ENCODE measurements at places on chromosomes 3 and 15. TPM values are rescaled to one million over a fixed set of nuclear protein-coding genes. Genes with fewer than 3 reads are reported as not detected.

FGF12 gene
- total RNA-seq, result 1.8 TPM

C3orf38 gene
- 20.9 TPM for total RNA-seq

DNA sequence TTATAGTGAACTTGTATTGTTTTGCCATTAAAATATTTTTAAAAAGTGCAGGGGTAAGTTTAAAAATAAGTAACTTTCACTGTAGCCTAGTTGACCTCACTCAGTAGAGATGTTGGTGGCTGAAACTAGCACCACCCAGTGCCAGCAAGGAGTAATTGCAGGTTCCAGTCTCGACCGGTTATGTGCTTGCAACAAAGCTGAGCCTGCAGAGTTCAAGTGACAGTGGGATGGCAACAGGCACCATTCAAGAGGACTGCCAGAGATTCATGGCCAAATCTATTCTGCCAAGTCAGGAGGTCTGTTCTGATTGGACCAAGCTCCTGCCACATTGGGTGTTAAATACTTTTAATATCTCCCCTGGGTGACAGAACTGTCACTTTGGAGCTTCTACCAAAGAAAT, 2.7 kb downstream of the ADAMTS7 start:
- H3K4me1 ChIP-seq, result no peaks in the 10 kb centered on the region
- no peaks in the 10 kb centered on the region for H3K27me3 ChIP-seq
- DNase-seq, result no peak
- H3K36me3 ChIP-seq, result no peaks in the 10 kb centered on the region
- no peak overlapping the region for H3K4me3 ChIP-seq

PLCB2 gene
- total RNA-seq, result 37.2 TPM

DNA sequence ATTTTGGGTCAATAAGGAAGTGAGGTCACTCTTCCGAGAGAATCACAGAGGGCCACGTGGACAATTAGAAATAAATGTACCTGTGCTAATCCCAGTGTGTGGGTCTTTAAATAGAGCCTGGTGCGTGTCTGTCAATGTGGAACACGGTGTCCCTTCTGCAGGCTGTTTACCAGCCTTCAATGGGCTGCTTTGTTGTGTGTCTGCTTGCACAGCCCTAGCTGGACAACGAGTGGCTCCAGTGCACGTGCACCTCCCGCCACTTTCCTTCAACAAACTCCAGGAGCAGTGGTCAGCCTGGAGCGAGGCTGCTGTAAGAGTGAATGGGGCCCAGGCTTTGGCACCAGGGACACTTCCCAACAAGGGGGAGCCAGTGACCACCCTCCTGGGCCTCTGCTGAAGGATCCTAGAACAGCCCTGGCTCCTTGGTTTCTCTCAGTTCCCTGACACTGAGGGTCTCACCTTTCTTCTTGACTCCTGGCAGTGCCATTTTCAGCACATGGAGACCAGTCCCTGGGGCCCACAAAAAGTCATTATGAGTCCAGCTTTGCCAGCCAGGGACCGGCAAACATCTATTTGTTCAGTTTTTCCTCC, 76.1 kb downstream of the ISG20 start:
- H3K27me3 ChIP-seq, result no peaks in the 10 kb centered on the region
- no peaks in the 10 kb centered on the region for H3K4me1 ChIP-seq
- no peak overlapping the region for H3K27ac ChIP-seq
- DNase-seq, result no peak
- H3K36me3 ChIP-seq, result no peaks in the 10 kb centered on the region
- no peak overlapping the region for H3K4me3 ChIP-seq

SLC22A13 gene
- total RNA-seq, result 0.16 TPM

UBA7 gene
- 102 TPM for total RNA-seq

- no peaks in the 10 kb centered on the region for H3K27me3 ChIP-seq
- no peak overlapping the region for H3K4me3 ChIP-seq
- H3K27ac ChIP-seq, result no peak overlapping the region
- H3K36me3 ChIP-seq, result no peaks in the 10 kb centered on the region
- DNase-seq, result no peak
- no peaks in the 10 kb centered on the region for H3K4me1 ChIP-seq
These were observed 219.4 kb upstream of the THBS1 start for GRCh38 chr15:39361497-39361896.

SOX14 gene
- total RNA-seq, result not detected

FBXO40 gene
- total RNA-seq, result not detected

- DNase-seq, result no peak
- H3K36me3 ChIP-seq, result no peaks in the 10 kb centered on the region
- H3K4me3 ChIP-seq, result no peak overlapping the region
- no peaks in the 10 kb centered on the region for H3K4me1 ChIP-seq
These were observed 369.3 kb upstream of the TRIM42 start for GRCh38 chr3:140308535-140308934.

- peak; percentile 92 for DNase-seq
- no peaks in the 10 kb centered on the region for H3K27me3 ChIP-seq
- H3K4me1 ChIP-seq, result no peaks in the 10 kb centered on the region
- H3K4me3 ChIP-seq, result no peak overlapping the region
- H3K27ac ChIP-seq, result no peak overlapping the region
These were observed 158.5 kb upstream of the TPM1 start for GRCh38 chr15:62883938-62884479.

DNA sequence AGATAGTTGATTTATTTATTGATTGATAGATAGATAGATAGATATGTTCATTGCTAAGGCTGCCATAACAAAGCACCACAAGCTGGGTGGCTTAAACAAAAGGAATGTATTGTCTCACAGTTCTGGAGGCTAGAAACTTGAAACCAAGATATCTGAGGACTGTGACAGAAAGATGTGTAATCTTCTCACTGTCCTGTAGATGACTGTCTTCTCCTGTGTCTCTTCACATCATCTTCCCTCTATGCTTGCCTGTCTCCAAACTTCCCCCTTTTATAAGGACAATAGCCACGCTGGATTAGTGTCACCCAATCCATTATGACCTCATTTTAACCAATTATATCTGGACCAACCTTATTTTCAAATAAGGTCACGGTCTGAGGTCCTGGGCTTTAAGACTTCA, 40.9 kb downstream of the GNB4 start:
- no peaks in the 10 kb centered on the region for H3K27me3 ChIP-seq
- DNase-seq, result no peak
- no peaks in the 10 kb centered on the region for H3K4me1 ChIP-seq
- H3K36me3 ChIP-seq, result no peaks in the 10 kb centered on the region

DNA sequence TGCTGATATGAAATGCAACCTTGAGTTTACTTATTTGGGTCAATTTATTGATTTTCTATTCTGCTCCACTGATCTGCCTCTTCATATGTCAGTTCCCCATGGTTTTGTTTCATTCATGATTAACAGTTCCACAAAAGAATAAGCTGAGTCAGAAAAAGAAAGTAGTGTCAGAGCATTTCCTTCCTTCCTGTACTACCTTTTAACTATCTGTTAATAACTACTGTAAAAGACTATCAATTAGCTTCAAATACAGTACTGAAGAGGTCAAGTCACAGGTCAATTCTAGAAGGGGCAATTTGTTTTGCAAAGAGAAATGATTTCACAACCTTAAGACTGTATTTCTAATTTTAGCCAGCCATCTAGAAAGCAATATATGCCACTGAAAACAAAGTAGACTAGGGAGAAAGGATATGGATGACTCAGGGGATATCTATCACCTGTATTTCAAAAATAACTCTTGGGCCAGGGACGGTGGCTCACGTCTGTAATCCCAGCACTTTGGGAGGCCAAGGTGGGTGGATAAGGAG, 129.5 kb downstream of the TFDP2 start:
- no peaks in the 10 kb centered on the region for H3K36me3 ChIP-seq
- no peak overlapping the region for H3K4me3 ChIP-seq
- no peak overlapping the region for H3K27ac ChIP-seq
- H3K4me1 ChIP-seq, result no peaks in the 10 kb centered on the region
- DNase-seq, result no peak
- H3K27me3 ChIP-seq, result no peaks in the 10 kb centered on the region

DNA sequence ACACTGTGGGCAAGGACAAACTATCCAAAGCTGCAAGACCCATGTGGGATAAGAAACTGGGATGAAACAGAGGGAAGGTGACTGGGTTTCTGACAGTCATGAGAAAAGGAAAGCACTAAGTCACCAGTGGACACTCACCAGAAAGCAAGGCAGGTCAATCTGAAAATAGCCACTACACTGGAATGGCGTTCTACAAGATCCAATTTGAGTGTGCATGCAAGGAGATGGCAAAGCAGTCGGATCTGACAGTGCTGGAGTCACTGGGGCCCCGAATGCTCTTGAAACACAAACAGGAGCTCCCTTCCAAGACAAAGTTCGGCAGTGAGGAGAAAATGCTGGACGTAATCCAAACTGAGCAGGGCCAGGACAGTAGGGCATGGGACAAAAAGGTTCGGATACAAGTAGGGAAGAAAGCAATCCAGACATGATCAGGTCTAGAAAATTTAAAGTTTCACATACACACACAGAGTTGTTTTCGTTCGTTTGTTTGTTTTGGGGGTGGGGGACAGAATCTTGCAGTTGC, 95.5 kb downstream of the EOMES start:
- DNase-seq, result no peak
- H3K27ac ChIP-seq, result no peak overlapping the region
- no peaks in the 10 kb centered on the region for H3K27me3 ChIP-seq
- no peaks in the 10 kb centered on the region for H3K4me1 ChIP-seq
- H3K4me3 ChIP-seq, result no peak overlapping the region

GRCh38 chr15:42413920-42414319, 54.6 kb downstream of the CAPN3 start:
- H3K27ac ChIP-seq, result no peak overlapping the region
- DNase-seq, result no peak
- H3K4me3 ChIP-seq, result no peak overlapping the region
- H3K4me1 ChIP-seq, result no peaks in the 10 kb centered on the region

DNA sequence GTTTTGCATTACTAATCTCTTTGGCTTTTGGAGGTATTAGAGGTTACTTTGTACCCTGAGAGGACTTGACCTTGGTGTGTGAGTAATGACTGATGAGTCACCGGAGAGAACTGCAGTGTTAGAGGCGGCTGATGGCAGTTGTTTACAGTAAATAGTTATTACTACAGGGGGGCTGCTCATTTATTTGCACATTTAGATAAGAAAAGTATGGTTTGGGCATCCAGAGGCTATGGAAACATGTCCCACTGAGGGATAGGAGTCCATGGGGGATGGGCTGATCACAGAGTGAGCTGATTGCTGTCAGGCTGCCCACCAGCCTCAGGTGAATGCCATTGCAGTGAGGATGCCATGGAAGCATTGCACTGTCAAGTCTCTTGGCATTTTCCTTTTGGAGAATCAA, 17.3 kb upstream of the STAC start:
- H3K27me3 ChIP-seq, result no peaks in the 10 kb centered on the region
- H3K4me1 ChIP-seq, result no peaks in the 10 kb centered on the region
- H3K27ac ChIP-seq, result no peak overlapping the region
- no peak for DNase-seq
- H3K36me3 ChIP-seq, result no peaks in the 10 kb centered on the region

GPR62 gene
- 0.09 TPM for total RNA-seq

DNA sequence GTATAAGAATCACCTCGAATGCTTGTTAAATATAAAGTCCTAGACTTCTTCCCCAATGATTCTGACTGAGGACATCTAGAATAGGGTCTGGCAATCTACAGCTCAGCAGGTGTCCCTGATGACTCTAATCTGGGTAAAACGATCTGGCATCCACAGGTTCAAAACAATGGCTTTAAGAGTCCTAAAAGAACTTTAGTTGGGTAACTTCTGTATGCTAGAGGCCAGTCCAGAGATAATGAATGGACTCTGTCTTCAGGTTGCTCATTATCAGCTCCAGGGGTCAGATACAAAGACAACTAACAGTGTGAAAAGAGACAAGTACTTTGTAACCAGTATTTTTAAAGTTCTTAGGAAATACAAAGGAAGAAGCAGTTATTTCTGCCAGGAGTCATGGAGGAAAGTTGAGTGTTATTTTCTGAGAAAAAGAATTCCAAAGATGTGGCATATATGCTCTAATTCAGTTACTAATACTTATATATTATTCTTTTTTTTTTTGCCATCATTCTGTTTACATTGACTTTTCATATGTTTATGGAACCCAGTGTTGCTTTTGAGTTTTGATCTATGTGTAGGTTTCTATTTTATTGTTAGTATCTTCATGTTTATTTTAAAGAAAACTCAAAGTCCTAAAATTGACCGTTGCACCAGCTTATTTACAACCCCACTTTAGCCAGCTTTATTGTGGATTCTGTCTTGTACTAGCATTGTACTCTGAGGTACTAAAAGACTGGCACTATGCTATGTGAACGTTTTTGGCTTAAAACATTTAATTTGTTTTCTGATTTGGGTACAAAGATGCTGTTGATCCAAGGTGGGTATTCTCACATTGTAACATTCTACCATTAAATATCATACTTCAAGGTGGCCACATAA, 3.1 kb upstream of the GPR15 start:
- no peaks in the 10 kb centered on the region for H3K36me3 ChIP-seq
- no peak for DNase-seq
- no peak overlapping the region for H3K27ac ChIP-seq
- H3K4me3 ChIP-seq, result no peak overlapping the region

- no peak overlapping the region for H3K27ac ChIP-seq
- H3K4me1 ChIP-seq, result no peaks in the 10 kb centered on the region
- DNase-seq, result no peak
- no peaks in the 10 kb centered on the region for H3K36me3 ChIP-seq
- no peaks in the 10 kb centered on the region for H3K27me3 ChIP-seq
- H3K4me3 ChIP-seq, result no peak overlapping the region
These were observed 23.2 kb upstream of the IQCF6 start for GRCh38 chr3:51802106-51802703.

DNA sequence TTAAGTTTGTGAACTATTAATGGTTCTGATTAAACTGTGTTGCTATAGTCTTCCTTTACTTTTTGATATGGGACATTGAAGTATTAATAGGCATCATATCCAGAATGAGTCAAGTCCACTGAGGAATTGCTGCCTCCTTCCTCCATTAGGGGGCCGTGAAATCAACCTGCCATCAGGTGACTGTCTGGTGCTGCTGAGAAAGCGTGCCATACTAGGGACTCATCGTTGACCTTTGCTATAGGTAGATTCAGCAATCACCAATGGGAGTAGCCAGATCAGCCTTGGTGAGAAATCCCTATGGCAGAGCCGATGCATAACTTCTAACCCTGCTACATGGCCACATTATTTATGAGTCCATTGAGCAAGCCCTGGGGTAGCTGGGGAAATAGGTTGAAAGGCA, 30.1 kb upstream of the SLC28A2 start:
- no peak for DNase-seq
- H3K4me3 ChIP-seq, result no peak overlapping the region
- no peak overlapping the region for H3K27ac ChIP-seq
- no peaks in the 10 kb centered on the region for H3K4me1 ChIP-seq

DNA sequence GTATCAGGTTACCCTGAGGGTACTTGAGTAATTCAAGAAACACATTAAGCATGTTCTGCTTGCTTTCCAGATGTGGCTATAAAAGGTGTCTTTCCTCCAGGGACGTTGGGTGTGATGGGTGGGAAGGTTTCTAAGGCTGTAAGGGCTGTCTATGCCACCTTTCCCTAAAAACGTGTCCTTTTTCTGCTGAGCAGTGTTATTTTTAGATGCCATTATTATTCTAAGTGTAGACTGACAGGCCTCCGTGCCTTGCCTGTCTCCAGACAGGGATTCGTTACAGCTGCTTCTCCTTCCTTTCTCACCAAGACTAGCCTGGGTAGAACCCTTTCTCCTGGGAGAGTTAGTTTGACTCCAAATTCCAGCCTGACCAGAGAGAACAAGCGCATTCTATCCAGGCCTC, 26.8 kb upstream of the RHO start:
- no peak overlapping the region for H3K27ac ChIP-seq
- H3K4me1 ChIP-seq, result peaks cover 3% of the 10 kb centered on the region
- H3K27me3 ChIP-seq, result no peaks in the 10 kb centered on the region
- H3K4me3 ChIP-seq, result no peak overlapping the region

Measured in kidney (tissue), 22 donors.